ENCODE measurements at places on chromosomes 12 and 14.

- DNase-seq = no peak
Observed at GRCh38 chr12:49811136-49811535, 17.1 kb downstream of the NCKAP5L start.

DNA sequence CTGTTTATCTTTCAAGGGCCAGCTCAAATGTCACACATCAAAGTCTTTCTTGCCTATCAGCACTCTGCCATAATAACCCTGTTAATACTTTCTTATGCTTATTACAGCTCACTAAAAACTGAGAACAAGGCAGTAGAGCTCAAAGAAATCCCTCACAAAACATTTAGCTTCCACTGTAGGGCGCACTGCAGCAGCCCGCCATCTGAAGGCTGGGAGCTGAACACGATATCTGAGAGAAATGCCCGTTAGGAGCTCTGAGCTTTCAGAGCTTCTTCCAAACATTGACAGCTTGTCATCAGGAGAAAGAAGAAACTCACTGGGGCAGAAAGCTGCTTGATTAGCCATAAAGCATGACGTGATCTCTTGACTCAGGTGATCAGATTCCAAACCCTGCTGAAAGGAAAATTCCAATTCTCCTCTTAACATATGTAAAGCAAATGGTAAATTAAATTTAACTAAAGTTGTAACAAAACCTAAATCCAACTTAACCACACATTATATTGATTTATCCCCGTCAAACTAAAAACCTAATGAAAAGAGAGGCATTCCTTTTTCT is 175.7 kb downstream of the C12orf50 start:
- DNase-seq = no peak

GRCh38 chr12:49557187-49557916 is 10.6 kb downstream of the MCRS1 start:
- DNase-seq = no peak

DNA sequence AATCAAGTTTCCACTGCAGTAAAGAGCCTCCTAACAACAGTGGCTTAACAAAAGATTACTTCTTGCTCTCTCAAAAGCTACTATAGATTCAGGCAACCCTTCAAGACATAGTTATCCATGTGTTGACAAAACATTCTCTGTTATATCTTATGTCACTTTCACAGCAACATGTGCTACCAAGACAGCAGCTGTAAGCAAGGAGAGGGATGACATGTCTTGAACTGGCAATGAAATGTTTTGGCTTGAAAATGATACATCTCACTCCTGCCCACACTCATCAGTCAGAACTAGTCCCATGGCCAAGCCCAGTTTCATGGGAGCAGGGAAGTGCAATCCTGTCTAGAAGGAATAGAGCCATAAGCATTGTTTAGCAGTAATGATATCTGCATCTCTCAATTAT is 10.7 kb upstream of the GRIN2B start:
- DNase-seq = no peak

DNA sequence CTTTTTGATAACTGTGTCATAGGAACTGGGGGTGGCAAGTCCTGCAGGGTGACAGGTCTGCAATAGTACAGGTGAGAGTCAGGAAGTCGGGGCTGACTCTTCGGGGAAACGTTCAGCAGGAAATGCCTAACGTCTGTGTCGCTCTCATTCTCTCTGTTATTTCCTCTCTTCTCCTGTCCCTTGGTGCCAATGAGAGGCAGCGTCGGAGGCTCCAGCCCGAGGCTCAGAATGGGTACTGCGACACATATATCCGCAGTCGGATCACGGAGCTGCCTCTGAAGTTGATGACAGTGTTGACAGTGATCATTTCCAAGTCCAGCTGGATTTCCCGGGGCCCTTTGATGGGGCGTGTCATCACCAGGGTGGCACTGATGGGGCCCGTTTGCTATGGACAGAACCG is 2.7 kb upstream of the TC2N start:
- DNase-seq = no peak

GRCh38 chr12:41019461-41019860 is 168.7 kb upstream of the PDZRN4 start:
- no peak for DNase-seq

- no peak for DNase-seq
Observed at GRCh38 chr12:92597997-92598396, 104.8 kb upstream of the PLEKHG7 start.

DNA sequence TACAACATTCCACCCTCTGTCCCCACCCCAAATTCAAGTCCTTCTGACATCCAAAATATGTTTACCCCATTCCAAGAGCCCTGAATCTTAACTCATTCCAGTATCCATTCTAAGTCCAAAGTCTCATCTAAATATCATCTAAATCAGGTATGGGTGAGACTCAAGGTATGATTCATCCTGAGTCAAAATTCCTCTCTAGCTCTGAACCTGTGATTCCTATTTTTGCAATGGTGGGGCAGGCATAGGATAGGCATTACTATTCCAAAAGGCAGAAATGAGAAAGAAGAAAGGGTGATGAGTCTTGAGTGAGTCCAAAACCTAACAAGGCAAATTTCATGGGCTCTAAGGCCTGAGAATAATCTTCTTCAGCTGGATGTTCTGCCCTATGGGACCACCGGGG is 140.3 kb upstream of the FAR2 start:
- DNase-seq = no peak

DNA sequence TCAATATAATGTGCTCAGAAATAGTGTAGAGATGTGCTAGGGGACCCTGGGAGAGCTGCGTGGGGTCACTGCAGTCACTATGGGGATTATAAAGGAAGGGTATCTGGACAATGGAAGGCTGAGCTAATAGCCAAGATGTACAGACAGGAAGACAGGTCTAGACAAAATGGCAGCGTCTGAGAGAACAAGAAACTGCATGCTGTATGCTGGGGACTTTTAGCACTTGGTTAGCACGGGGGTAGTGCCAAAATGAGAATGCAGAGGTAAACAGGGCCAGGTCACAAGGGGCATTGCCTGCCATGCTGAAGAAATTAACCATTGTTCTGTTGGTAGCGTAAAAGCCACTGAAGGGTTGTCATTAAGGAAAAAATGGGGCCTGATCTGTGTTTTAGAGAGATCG is 308.2 kb downstream of the EMP1 start:
- no peak for DNase-seq

DNA sequence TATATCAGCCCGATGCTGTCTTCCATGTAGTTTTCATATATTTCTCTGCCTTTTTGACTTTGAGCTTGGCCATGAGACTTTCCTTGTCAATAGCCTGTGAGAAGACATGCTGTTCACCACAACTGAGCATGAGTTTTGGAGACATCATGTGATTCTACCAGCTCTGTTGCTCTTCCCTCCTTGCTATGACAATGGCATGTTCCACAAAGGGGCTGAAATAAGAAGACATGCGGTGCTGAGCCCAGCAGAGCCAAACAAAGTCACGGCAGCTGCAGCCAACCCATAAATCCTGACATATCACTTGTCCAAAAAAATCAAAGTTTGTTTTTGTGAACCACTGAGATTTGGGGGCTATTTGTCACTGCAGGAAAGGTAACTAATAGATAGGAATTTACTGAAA is 343.4 kb upstream of the KITLG start:
- DNase-seq = no peak

DNA sequence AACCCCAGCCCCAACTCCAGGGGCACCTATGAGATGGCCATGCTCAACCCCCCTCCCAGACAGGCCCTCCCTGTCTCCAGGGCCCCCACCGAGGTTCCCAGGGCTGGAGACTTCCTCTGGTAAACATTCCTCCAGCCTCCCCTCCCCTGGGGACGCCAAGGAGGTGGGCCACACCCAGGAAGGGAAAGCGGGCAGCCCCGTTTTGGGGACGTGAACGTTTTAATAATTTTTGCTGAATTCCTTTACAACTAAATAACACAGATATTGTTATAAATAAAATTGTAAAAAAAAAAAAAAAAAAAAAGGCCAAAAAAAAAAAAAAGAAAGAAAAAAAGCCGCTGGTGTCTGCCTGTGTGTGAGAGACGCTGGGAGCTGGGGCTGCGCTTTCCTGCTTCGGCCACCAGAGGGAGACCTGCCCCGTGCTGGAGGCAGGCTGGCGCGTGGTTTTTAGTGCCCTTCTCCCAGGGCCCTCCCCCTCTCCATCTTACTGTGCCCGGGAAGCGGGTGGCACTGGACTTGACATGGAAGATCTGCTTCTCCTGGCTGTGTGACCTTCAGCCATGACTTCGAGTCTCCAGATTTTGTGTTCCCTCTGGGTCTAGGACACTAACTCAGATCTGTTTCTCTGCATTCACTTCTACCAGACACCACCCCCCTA is 3.4 kb upstream of the NXPH4 start:
- DNase-seq = peak; percentile 94

DNA sequence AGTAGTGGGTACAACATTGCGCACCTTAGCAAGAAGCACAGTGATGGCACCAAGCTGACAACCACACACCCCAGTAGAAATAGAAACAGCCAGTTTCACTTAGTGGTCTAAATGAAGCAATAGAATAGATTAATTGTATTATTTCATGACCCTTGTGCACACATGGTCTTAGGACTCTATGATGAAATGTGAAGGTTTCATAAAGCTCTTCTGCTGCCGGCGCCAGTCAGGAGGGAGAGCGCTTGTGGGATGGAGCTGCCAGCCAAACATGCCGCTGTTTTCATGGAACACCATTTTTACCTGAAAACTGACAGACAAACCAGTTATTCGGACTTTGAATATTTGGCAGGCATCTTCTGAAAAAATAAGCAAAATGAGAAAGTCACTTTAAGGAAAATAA is 100.0 kb downstream of the PPP2R5C start:
- no peak for DNase-seq

DNA sequence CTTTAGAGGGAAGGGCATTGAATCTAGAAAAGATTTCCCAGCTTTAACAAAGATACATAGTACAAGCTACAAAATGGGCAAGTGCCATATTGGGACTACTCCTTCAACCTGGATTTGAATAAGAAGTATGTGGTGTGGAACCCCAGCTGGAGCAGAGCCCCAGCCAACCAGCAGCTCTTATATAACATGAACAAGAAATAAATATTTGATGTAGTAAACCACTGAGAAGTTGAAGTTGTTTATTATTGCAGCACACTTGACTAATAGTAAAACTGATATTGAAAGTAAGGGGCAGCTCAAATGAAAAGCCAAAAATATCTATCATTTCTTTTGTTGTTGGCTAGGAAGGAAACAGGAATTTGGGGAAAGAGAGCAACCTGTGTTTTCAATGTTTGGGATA is 701.8 kb downstream of the TMTC2 start:
- DNase-seq = no peak

GRCh38 chr14:99729991-99730875 is 46.1 kb downstream of the CYP46A1 start:
- DNase-seq = peak; percentile 66

DNA sequence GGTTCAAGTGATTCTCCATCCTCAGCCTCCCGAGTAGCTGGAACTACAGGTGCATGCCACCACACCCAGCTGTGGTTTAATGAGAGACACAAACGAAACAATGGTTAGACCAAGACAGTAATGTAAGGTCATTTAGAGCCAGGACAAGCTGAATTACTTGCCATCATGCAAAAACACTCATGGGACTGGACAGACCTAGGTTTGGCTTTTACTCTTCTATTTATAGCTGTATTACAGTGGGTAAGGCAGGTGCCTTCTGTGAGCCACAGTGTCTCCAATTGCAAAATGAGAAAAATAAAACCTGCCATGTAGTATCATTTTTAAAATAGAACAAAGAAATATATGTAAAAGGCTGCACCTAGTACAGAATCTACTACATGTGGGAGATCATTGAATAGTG is 513.2 kb downstream of the NELL2 start:
- no peak for DNase-seq

- DNase-seq = no peak
Observed at GRCh38 chr12:47317175-47317915, 237.6 kb upstream of the AMIGO2 start.

GRCh38 chr14:93034671-93034994 is 81.1 kb downstream of the ITPK1 start:
- DNase-seq = no peak

DNA sequence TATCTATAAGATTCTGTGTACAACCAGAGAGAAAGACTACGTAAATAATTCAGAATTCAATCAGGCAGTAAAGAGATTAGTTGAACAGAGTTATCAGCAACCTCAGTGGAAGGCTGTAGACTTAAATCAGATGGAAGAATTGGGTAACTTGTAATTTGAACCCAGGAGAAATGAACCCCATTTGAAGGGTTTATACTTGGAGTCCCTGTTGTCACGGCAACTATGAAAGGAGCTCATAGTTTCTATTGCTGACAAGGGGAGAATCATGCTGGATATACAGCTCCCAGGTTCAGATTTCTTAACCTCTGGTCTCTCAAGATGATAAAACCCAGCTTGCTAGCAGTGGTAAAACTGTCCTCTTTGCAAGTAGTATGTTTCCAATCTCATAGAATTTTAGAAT is 54.4 kb upstream of the BMP4 start:
- DNase-seq = no peak
